ENCODE measurements at places on chromosomes 12 and 14.

DNA sequence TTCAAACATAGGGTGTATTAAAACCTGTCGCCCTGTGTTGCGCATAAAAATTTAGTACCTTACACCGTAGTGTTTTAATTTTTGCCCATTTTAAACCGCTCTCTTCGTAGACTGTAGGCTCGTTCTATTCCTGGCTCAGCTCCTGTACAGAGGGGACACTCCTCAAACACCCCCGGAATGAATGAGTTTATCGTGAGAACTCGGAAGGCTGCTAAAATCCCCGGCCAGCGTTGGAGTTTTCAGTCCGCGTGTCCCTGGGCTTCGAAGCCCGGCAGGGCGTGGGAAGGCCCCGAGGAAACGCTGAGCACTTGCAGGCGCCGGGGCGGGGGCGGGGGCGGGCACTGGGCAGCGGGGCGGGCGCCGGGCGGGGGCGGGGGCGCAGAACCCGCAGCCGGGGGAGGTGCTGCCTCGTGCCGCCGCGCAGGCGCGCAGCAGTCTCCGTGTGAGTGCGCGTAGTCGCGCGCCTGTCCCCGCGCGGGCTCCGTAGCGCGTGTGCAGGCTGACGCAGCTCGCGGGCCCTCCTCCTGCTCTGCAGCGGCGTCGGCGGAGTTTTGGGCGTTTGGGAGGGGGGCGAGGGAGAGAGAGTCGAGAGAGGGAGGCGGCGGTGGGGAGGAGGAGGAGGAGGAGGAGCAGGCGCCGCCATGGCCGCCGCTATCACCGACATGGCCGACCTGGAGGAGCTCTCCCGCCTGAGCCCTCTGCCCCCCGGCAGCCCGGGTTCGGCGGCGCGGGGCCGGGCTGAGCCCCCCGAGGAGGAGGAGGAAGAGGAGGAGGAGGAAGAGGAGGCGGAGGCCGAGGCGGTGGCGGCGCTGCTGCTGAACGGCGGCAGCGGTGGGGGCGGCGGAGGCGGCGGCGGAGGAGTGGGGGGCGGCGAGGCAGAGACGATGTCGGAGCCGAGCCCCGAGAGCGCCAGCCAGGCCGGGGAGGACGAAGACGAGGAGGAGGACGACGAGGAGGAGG lies at the start of gene AEBP2:
Gene AEBP2 (plus strand): TSS at position 434 of the 960 bp plus-strand sequence. CDS start 208 bp downstream, at position 642.
- peak; percentile 80 for DNase-seq

DNA sequence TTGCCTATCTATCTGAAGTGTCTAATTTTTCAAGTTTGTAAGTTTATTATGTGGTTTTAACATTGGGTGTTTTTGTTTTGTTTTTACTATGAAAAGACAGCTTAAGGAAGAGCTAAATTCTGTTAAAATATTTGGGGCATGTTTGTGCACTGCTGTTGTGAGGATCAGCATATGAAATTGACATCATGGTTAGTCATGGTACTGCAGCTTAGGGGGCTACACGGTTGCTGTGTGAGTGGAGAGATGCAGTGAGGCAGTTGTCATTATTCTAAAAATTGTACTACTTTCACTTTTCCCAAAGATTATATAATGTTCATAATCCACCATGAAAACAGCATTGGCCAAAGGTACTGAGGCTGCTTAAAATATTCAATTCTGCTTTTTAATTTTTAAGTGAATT lies 49.0 kb downstream of the ZC3H14 start:
- no peak for DNase-seq

DNA sequence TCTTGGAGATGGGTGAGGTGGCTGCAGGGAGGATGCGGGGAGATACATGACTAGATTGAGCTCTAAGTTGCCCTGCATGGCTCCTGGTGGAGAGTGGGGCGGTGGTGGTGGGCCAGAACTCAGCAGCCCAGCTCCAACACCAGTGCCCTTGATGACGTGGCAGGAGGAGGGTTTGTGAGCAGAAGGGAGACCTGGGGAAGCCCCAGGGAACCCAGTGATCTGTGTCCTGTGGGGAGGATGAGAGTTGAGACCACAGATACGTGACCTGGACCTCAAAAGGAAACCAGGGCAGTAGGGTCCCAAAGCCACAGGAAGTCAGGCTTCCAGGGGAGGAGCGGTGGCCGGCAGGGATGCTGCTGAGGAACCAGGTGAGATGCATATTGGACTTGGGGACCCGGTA lies 989.1 kb upstream of the TMEM132C start:
- DNase-seq: peak; percentile 52

DNA sequence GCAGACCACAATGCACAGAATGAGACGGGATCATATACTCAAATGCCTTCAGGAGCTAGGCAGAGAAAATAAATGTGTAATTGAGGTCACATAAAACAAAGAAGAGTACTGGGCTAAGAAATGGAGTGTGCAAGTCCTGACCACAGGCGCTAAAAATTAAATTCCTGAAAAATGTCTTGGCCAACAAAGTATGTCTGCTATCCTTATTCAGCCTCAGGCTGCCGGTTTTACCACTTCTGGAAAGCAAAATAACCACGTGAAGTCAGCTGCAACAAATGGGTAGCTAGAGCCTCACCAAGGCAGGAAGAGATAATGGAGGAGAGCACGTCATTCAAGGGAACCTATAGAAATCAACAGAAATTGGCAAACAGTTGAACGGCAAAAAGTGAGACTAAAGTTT lies 3.1 kb downstream of the PYGL start:
- peak; percentile 37 for DNase-seq

DNA sequence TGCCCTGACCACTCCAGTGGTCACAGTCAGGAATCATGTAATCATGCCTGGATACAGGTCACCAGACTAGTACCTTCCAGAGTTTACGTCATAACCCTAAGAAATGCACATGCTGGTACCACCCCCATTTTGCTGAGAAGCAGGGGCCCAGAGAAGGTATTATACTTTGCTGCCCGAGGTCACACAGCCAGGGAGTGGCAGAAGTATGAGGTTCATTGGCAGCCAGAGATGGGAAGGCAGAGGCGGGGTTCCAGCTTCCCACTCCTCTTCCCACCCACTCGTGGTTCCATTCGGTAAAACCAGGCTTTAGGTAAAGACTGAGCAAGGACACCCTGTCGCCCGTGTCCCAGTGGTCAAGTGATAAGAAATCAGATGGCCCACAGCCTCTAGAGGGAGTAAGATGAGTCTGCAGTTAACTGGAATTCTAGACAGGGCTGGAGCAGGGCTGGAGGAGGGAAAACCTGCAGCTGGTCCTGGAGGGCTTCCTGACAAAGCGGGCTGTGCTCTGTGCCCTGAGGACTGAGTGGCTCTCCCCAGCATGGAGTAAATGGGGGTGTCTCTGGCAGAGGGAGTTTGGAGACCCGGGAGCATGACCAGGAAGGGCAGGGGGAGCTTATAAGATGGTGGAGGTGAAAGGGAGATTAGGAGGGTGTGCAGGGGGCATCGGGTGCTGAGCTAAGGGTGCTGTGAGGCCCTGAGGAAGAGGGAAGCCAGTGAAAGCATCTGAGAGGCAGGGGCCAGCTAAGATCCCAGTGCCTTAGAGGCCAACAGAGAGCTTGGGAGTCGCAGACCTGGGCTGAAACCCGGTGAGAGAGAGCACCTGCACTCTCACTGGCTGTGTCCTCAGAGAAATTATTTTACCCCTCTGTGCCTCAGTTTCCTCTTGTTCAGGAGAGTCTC lies 5.7 kb downstream of the FAM222A start:
- DNase-seq: no peak
